ENCODE measurements at places on chromosomes 11 and 22.

DNA sequence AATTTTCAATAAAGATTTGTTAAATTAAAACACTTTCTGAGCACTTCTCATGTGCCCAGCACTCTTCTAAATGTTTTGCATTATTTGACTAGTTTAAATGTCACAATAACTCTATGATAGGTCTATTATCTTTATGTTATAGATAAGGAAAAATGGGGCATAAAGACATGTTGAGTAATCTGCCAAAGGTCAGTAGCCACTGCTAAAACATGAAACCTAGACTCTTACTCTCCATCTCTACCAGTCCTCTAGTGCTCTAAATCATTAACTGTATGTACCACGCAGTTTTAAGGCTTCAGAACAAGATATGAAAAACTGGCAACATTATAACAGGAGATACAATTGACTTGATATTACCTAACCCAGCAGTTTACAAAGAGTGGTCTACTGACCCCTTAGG is 6.9 kb downstream of the RAB6A start:
- DNase-seq = no peak

- DNase-seq = no peak
These were observed 85.0 kb downstream of the ALX4 start for GRCh38 chr11:44224867-44225501.

- no peak for DNase-seq
These were observed 6.2 kb downstream of the MRGPRF start for GRCh38 chr11:69006816-69007215.

GRCh38 chr22:39935612-39936011 is 24.6 kb upstream of the TMA7B start:
- DNase-seq = no peak

DNA sequence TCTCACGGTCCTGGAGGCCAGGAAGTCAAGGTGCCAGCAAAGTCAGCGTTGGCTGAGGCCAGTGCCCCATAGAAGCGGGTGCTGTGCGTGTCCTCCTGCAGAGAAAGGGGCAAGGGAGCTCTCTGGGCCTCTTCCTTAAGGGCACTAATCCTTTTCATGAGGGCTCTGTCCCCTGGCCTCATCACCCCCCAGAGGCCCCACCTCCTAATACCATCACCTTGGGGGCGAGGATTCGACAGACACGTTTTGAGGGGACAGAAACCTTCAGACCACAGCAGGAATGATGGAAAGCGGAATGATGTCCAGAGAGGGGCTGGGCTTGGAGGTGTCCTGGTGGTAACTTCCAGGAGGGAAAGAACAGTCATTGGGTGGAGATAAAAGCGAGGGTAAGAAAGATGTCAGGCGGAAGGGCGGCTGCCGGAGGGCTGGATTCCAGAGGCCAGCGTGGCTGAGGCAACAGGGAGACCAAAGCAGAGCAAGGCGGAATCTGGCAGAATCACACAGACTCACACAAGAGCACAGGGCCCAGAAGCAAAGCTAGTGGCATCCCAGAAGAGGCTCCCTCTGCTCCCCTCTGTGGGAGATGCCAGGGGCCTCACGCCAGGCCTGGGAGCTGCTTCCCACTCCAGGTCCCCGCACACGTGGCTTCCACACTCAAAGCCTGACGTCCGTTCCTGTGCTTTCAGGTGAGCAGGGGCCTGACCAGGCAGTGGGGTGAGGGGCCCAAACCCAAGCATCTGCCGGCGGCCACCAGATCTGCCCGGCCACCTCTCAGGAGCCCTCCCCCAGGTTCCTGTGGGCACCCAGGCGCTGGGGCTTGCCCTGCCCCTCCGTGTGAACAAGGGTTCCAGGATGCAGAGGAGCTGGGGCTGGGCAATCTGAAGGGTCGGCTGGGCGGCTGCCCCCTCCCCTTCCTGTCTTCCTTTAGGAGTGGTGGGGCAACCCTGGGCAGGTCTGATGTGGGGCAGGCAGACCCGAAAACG is 784.5 kb downstream of the BRD1 start:
- DNase-seq = no peak

GRCh38 chr11:113179181-113179704 is 135.1 kb upstream of the TTC12 start:
- DNase-seq = no peak

DNA sequence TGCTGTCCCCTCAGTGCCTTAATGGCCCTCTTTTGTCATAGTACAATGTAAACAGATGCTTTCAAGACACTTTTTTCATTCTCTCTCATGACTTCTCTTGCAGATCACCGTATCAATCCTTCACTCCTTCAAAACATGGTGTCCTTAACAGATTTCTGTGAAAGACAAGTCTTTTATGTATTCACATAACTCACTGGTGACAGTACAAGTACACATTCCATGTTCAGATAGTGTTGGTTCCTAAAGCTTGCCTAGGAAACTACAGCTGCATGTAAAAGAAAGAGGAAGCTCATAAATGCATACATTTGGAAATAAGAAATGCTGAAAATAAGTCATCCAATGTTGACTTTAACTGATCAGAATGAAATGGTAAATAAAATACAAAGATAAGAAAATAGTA is 5.0 kb upstream of the OR52E6 start:
- DNase-seq = no peak

DNA sequence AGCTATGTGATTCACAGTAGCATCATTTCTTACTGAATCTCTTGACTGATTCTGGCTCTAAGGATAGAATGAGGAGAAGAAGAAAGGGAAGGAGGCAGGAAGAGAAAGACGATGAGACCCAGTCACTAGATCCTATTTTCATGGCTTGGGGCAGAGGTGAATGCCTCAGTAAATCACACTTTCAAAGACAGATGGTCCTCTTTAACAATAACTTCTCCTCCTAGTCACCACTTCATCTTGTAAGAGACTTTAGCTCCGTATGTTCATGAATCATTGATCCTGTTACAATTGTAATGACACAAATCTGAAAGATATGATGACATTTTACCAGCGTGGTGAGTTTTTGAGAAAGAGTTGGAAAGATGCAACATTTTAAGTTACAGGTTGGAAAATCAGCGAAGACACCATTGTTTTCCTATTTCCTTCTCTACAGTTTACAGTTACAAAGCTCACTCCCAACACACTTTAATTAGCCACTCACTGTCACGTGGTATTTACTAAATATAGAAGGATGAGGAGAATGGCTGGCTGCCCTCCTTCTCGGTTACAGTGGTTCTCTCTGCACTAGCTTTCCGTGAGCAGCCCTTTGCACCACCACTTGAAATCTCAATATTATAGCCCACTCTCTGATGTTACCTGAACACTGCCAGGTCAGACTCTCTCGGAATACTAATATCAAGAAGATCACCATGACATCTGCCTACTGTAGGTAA is 205.8 kb downstream of the CADM1 start:
- no peak for DNase-seq

DNA sequence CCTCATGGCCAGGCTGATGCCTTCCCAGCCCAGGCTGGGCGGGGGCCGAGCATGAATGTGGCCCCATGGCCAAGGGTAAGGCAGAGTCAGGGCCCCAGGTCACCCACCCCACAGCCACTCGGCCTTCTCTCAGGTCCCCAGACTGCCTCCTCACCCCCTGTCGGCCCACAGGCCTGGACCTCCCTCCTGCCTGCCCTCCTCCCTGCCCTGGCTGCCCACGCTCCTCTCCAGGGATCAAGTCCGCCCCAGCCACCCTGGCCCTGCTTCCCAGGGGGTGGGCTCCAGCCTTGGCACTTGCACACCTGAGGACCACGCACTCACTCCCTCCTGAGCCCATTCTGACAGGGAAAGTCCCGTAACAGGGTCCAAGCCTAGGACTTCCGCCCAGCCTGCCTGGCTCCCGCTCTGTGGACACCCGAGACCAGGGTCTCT is 37.8 kb upstream of the TH start:
- no peak for DNase-seq

- no peak for DNase-seq
These were observed 66.9 kb downstream of the GAB2 start for GRCh38 chr11:78350646-78351165.

DNA sequence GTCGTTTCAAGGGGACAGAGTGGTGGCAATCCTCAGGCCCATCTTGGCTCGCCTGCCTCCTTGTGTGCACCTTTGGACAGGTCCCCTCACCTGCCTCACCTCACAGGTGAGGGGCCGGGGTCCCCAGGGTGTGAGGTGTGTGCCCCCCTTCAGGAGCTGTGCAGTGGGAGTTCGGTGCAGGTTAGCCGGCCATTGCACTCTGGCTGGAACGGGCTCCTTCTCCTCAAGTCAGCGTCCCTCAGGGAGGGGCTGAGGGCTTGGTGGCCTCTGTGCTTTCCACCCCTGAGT is 269.1 kb downstream of the TBC1D22A start:
- no peak for DNase-seq

DNA sequence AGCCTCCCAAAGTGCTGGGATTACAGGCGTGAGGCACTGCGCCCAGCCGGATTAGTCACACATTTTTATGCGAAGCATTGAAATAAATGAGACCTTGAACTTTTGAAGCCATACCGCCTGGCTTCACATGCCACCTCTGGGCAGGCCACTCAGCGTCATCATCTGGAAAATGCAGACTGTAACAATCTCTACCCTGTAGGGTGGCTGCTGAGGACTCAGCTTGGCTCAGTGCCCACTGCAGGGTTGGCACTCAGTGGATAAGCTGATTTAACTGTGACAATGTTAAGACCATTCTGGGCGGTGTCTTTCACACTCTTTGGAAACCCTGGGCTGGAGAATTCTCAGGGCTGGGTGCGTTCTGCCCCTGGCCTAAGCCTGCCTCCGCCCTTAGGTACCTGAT is 8.5 kb downstream of the SH3BP1 start:
- no peak for DNase-seq

DNA sequence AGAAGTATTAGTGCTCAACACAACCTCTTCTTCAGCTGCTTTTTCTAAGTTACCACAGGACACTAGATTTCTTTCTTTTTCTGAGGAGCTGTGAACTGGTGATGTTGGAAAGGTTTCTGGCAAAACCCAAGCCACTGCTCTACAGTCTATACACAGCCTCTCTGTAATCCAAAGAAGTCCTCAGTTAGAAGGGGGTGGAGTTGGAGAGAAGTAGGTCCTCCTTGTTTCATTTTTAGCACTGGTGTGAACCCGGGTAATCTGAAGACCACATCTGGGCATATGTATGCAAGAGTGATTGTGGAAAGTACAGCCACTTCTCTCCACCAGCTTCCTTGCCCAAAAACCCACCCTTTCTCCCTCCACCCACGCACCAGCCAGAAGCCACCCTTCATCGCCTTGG is 1168.1 kb downstream of the LRRC4C start:
- no peak for DNase-seq

DNA sequence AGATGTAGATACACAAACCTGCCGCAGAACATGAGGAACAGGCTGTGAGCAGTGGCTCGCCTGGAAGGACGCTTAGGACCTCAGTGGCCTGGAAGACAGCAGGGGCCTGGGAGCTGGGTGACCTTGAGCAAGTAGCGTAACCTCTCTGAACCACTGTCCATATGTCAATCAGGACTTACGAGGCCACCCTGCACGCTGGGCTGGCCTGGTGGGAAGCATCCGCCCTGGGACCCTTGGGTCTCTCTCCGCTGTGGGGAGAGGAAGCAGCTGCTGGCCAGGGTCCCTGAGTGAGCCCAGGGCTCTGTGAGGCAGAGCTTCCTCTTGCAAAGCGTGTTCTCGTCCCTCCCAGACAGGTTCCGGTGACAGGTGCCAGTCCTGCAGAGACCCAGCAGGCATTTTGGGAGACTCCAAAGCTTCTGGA is 14.0 kb upstream of the EHD1 start:
- DNase-seq = no peak

DNA sequence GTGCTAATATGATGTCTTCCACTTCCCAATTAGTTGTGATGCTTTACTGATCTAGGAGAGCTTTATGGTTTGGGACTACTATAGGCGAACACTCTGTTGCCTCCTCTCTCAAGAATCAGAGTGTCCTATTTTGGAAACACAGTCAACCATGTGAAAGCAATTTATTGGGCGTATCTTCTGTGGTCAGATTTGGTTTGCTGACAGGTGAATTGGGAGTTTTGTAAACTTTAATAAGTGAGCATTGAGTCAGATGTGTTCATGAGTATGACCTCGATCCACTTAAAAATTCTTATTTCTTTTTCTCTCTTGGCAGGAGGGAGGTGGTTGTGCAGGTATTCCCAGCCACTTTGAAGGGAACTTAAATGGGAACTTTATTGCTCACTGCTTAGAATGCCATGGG is 4.4 kb downstream of the CAT start:
- DNase-seq = no peak

- DNase-seq = no peak
These were observed 99.8 kb downstream of the STIM1 start for GRCh38 chr11:3955299-3955665.

DNA sequence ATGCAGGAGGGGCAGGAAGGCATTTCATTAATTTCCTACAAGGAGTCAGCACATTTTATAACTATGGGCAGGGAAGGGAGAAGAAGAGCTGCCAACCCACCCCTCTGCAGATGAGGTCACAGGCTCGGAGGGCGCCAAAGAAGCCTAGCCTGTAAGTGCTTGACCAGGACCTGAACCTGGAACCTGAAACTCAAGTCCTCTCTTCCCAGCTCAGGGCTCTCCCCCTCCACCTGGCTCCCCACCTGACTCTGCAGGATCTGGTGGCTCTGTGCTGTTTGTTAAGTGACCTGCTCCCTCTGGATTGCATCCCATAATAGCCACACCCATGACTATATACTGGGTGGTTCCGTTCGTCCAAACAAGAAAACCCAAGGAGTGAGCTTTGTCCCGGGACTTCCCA is 27.3 kb downstream of the SCGB1A1 start:
- no peak for DNase-seq

- DNase-seq = no peak
These were observed 203.6 kb upstream of the CHORDC1 start for GRCh38 chr11:90426442-90426841.

DNA sequence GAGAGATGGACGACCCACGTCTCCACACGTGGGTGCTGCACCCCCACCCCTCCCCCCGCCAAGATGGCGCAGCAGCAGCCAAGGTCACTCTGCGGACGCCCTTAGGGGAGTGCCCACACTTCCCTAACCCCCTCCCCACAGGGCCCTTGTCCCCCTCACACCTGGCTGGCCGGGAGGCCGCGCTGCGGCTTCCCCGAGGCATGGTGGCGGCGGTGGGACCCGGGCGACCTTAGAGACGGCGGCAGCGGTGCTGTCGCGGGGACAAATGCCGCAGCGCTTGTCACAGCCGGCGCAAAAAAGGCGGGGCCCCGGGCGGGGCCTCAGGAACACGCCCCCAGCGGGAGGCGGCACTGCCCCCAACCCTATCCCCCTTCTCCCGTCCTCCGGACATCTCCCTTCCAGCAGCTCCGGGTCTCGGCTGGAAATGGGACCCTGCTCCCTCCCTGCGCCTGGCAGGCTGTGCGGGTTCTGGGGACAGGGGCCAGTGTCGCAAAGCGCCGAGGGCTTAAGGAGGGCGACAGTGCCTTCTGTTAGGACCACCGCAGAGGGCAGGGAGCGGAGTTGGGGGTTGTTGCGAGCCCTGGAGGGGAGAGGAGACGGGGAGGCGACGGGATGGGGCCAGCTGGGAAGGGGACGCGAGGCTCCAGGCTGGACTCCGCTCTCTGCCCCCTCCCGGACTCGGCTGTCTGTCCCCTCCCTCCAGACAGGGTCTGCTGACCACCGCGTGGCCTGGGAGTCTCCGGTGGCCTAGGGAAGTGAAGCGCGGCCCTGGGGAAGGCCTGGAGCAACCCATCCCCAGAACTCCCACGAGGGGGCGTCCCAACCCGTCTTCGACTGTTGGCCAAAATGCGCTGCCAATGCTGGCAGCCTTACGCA is at the start of gene CHCHD10:
CHCHD10 (minus strand) TSS at position 300 of the 876 bp plus-strand sequence; CDS start at position 202, 98 bp downstream.
- DNase-seq = no peak

- no peak for DNase-seq
These were observed 3.8 kb upstream of the CBLIF start for GRCh38 chr11:59849129-59849528.

- DNase-seq = no peak
These were observed 60.7 kb upstream of the CCDC89 start for GRCh38 chr11:85746670-85747069.

All from stimulated activated CD8-positive, alpha-beta memory T cell treated with anti-CD3 and anti-CD28 coated beads, Interleukin-4, amount 100 ng/mL, for 1 hour (primary cell).